ENCODE measurements at places on chromosomes 12 and 14. TPM values are rescaled to one million over a fixed set of nuclear protein-coding genes. Genes with fewer than 3 reads are reported as not detected.

Gene KRT72
- not detected for polyA plus RNA-seq

Gene UBE3B
- 21.7 TPM for polyA plus RNA-seq

Gene MMP14
- polyA plus RNA-seq, result 0.30 TPM

Gene DAD1
- 369 TPM for polyA plus RNA-seq

Gene SEL1L
- 39.7 TPM for polyA plus RNA-seq

Gene COL2A1
- 1.2 TPM for polyA plus RNA-seq

Gene FGF6
- polyA plus RNA-seq, result not detected

Gene CCDC197
- not detected for polyA plus RNA-seq
